ENCODE measurements at places on chromosomes 7 and 10. TPM values are rescaled to one million over a fixed set of nuclear protein-coding genes. Genes with fewer than 3 reads are reported as not detected.

DNA sequence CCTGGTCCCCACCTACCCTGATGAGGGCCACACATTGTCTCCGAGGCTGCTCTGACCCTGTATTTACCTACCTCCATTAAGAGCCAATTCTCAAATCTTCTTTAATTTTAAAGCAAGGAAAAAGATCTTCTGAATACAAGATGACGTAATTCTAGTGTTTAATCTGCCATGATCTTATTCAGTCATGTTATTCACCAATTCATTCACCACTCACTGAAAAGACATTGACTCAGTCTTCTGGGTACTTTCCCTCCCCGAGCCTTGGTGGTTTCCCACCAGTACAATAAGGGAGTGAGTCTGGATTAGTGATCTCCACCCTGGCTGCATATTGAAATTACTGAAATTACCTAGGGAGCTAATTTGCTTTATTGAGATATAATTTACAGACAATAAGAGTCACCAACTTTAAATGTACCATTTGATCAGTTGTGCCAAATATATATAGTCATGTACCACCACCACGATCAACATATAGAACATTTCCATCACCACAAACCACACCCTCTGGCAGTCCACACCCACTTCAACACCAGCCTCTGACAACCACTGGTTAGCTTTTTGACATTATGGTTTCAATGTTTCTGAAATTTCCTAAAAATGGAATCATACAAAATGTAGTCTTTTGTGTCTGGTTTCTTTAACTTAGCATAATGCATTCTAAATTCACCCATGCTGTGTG lies 117.5 kb upstream of the UNC5B start:
- no peak for DNase-seq

Gene MMRN2
- 20.4 TPM for total RNA-seq

Gene CFAP70
- 3.4 TPM for total RNA-seq

- no peak for DNase-seq
Measured at GRCh38 chr10:73653701-73654100, 2.1 kb downstream of the SYNPO2L start.

DNA sequence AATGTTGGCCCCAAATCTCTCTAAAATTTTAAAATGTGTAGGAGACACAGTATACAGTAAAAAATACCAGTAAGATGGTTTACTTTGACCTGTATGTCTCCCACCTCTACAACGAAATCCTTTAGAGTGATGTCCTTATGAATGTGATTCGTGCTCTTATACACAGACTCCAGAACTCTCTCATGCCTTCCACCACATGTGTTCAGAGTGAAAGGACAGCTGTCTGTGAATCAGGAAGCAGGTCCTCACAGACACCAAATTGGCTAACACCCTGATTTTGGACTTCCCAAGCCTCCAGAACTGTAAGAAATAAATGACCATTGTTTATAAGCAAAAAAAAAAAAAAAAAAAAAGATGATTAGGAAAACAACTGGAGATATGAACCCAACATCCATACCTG lies 35.2 kb downstream of the RNF133 start:
- no peak for DNase-seq

- DNase-seq, result no peak
Measured at GRCh38 chr7:101542527-101543241, 86.4 kb downstream of the MYL10 start.

- DNase-seq, result no peak
Measured at GRCh38 chr7:112086496-112087254, 119.5 kb downstream of the DOCK4 start.

- DNase-seq, result no peak
Measured at GRCh38 chr7:155981703-155982102, 169.4 kb upstream of the SHH start.

- no peak for DNase-seq
Measured at GRCh38 chr10:81309041-81309552, 565.9 kb upstream of the NRG3 start.

GRCh38 chr7:157521061-157521731 lies 184.4 kb downstream of the DNAJB6 start:
- no peak for DNase-seq

GRCh38 chr10:27464993-27465392 lies 39.1 kb upstream of the RAB18 start:
- no peak for DNase-seq

DNA sequence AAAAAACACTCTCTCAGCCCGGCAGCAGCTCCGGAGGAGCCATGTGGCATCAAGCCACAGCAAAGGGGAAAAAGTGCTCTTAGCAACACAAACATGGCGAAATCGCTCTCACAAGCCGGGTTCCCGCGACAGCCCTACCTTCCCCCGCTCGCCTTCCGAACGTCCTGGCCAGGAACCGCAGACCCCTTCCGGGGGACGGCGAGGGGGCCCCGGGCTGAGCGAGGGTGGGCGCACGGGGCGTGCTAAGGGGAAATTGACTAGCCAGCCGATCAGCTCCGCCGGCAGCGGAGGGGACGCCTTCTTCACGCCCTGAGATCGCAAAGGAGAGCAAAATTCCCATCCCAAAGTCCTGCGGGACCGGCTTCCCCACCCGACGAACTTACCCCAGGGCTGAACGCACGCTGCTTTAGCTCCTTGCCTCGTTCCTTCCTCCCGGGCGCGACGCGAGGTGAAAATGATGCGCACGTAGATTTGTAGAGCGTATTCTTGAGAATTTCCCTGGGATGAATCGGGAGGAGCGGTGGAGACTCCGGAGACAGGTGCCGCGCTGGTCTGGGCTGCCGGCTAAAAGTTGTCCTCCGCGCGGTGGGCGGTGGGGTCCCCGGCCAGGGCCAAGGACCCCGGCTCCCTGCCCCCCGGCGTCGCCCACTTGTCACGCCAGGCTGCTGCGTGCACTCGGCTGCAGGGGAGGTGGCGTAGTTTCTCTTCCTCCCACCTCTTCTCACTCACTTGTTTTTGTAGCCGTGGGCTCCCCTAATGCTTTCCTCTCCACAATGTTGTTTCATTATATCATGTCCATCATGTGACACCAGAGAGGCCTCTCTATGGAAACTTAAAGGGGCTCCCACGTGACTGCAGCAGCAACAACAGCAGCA lies 220.1 kb upstream of the MKLN1 start:
- DNase-seq, result peak; percentile 46

DNA sequence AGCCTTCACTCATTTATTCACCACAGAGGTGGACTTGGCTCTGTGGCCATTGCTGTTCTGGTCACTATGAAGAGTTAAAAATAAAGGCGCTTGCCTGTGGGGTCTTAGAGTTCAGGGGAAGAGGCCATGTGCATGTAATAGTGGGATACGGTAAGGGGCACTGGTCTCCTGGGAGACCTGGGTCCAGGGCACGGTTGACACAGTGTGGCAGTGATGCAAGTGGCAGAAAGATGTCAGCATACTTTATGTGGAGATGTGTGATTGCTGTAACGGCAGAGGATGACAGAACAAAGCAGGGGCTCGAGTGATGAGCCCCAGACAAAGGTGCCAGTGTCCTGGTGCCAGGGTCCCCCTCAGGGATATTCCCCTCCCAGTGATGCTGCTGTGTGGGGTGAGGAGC lies 8.6 kb downstream of the ZSCAN25 start:
- no peak for DNase-seq

Gene PNLIPRP2
- not detected for total RNA-seq

Gene IFIT1B
- 4.9 TPM for total RNA-seq

GRCh38 chr7:7742223-7742622 lies 23.8 kb upstream of the RPA3 start:
- no peak for DNase-seq

DNA sequence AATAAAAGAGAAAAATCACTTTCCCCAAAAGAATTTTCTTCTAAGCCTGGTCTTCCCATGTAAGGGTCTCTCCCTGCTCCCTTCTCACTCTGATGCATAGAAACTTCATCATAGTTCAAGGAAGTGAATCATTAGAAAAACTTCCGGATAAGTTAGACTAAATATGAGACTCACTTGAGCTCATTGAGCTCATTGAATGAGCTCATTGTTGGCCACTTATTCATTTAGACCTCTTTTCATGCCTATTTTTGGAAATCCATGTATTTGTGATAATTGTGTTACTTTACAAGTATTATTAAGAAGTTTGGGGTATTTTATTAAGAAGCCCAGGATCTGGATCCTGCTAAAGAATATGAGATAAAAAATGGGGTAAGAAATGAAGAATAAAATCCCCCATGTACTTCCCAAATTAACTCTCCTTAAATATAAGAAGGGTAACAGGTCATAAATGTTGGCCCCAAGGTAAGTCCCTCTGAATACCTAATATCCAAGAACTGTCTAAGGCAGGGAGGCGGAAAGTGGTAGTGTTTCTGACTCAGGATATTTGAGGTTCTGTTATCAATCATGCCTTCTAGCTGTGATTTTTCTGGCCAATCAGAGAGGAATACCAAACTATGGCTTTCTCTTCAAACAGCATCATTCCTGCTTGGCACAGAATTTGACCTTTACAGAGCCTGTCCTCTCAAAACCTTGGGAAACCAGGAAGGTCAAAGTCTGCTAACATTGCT lies 236.5 kb upstream of the PTN start:
- DNase-seq, result no peak

DNA sequence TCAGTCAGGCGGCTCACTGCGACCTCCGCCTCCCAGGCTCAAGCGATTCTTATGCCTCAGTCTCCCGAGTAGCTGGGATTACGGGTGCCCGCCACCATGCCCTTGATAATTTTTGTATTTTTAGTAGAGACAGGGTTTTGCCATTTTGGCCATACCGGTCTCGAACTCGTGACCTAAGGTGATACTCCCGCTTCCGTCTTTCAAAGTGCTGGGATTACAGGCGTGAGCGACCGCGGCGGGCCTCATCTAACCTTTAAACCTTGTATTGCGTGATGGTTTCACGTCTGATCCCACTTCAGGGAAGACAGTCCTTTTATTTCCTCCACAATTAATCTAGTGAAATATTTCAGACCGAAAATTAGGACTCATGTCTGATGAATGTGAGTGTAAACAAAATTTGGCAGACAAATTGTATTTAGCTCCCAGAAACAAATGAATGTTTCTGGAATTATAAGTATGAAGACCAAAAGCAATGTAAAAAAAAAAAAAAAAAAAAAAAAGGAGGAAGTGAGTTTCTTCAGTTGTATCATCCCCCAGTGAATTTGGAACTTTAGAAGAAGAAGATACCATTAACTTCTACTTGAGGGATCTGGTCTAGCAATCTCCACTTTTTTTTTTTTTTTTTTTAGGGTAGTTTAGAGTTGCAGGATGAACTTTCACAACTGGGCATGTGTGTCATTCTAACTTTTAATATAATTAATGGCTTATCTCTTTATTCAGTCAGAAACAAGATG lies 1.6 kb downstream of the NUP42 start:
- no peak for DNase-seq

Gene ACTL6B
- not detected for total RNA-seq

DNA sequence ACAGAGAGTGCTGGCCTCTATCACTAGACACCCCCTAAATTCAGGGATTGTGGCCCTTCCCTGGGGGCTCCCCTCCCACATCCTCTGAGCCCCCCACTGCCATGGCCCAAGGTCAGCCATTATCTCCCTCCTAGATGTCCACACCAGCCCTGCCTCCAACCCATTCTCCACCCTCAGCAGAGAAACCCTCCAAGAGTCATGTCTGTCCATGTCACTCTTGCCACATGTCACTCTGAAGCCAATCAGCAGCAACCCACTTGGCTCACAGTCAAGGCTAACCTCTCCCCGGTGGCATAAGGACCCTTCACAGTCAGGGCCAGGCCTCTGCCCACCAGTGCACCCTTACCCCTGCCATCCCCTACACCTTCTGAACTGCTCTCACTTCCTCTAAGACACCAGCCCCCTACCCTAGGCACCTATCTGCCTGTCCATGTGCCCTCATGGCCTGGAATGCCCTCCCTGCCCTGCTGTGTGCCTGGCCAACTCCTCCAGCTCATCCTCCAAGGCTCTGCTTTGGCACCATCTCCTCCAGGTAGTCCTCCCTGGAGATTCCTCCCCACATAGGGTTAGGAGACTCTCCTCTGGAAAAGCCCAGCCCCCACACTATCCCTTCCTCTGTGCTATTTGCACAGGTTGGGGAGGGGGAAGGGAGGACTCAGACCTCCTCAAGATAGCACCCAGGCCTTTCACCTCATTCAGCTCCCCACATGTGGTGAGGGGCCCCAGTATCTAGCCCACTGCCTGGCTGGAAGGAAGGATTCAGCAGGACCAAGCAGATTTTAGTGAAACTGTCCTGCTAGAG lies 83.7 kb downstream of the GRID1 start:
- DNase-seq, result no peak

Gene TEX36
- not detected for total RNA-seq
